ENCODE measurements at places on chromosomes 7 and 10.

GRCh38 chr7:64882341-64883112 lies 20.5 kb upstream of the ZNF273 start:
- no peak for DNase-seq

DNA sequence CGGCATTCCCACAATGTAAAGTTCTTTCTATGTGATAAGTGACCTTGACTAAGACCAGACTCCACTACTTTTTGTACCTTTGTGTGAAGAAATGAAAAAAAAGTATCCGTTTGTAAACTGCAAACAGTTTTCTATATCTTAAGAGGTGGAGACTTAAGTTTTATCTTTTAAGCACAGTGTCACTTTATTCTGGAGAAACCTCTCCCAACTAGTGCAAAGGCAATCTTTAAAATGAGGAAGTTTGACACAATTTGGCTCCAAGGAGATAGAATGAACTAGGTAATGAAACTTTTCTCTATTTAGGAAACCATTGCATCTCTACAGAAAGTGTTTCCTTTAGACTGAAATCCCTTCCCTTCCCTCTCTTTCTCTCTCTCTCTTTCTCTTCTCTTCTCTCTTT lies 122.9 kb downstream of the SAMD9 start:
- DNase-seq: no peak

DNA sequence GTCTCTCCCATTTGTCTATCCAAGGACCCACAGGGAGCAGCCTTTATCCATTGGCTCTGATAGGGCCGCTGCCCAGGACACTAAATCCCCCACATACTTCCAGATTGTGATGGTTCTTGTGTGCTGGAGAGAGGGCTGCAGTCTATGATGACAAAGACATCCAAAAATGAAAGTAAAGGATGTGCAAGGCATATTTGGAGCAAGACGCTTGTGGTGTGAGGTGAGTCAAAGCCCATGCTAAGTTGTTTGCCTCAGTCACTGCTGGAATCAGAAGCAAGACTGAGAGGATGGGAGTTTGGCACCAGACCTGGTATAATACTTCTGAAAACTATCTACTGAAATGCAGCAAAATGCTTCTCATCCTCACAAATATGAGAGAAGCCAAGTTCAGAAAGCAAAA lies 22.7 kb downstream of the ZNF22 start:
- no peak for DNase-seq

DNA sequence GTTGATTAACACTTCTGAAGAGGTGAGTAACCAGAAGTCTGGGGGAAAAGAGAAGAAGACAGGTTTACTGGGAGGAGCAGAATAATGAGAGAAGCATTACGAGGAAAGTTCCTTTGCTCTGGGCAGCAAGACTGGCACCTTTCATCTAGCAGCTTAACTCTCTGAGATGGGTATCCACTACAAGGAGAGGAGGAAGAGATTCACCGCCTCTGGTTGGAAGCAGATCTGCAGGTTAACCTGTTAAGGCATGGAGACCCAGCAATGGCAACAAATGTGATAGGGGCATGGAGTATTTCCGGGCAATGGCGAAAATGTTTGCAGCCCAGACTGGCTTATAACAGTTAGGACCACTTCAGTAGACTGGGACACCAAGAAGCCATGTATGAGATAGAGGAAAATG lies 162.2 kb downstream of the TFEC start:
- no peak for DNase-seq

- DNase-seq: no peak
Measured at GRCh38 chr10:28637346-28637745, 40.0 kb upstream of the BAMBI start.

- no peak for DNase-seq
Measured at GRCh38 chr10:9579110-9579705, 1438.5 kb upstream of the CELF2 start.

DNA sequence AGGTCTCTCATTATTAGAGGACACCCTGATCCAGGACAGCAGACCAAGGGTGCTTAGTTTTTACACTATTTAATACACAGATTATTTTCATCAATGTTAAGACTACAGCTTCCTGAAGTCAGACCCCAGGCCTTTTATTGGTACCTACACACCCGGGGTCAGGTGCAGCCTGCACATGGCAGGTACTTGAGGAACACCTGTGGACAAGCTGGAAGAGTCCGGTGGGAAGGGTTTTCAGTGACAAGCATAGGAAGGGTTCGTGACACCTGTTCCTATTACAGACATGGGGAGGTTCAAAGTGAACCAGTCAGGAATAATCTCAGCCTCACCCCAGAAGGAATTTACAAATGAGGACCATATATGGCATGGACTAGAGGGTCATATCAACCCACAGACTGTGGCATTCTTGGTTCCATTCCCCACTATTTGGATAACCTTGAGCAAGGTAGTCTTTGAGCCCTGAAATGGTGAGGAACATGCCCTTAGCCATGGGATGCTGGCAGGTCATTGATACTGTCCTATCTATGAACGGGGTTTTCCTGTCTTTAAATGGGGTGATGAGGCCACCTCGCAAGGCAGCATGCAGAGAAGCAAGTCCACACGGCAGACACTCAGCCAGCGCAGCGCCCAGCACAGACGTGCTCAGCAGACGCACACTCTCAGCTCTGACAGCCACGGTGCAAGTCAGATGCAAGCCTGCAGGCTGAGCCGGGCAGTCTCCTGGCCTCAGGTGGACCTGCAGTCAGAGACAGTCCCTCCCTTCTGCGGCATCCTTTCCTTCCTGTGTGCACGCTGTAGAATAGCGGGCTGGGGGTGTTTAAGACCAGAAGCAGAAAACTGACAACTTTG lies 624.9 kb downstream of the PTPRN2 start:
- DNase-seq: no peak

DNA sequence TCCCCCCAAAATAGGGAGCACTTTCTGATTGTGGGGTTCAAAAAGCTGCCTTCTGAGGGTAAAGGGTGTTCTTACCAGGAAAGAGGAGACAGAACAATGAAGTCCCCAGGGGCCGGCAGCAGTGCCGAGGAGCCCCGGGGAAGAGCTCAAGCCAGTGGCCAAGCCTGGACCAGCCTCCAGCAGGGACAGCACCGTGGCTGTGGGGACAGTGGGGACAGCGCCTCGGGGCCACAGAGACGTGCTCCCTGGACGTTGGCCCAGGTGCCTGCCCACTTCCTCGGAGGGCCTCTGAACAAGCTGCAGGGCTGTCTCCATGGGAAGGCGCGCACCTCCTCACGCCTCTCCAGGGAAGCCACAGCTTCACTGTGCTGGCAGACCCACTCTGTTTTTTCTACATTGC lies 312.6 kb downstream of the PTPRN2 start:
- no peak for DNase-seq

DNA sequence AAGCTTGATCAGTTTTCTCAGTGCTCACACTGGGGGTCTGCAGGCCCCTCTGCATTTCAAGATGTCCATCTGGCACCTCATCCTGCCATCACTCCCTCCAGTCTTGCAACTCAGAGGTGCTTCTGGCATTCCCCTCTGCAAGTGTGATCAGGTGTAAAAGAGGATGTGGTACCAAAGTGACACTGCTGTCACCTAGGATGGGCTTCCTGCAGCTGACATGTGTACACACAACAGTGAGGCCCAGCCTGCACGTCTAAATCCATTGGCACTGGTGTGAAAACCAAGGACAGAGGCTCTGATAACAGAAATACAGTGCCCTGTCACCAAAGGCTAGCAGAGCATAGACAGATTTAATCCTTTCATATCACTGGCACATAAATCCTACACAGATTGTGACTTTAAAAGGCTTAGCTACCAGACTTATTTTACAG lies 162.5 kb upstream of the CELF2 start:
- no peak for DNase-seq

- no peak for DNase-seq
Measured at GRCh38 chr7:131550846-131551245, 5.6 kb downstream of the PODXL start.

- DNase-seq: no peak
Measured at GRCh38 chr7:104793066-104793465, 220.9 kb upstream of the KMT2E start.

- no peak for DNase-seq
Measured at GRCh38 chr10:103691723-103692435, 163.5 kb downstream of the SH3PXD2A start.

- DNase-seq: no peak
Measured at GRCh38 chr7:55071411-55072175, 52.8 kb downstream of the EGFR start.

DNA sequence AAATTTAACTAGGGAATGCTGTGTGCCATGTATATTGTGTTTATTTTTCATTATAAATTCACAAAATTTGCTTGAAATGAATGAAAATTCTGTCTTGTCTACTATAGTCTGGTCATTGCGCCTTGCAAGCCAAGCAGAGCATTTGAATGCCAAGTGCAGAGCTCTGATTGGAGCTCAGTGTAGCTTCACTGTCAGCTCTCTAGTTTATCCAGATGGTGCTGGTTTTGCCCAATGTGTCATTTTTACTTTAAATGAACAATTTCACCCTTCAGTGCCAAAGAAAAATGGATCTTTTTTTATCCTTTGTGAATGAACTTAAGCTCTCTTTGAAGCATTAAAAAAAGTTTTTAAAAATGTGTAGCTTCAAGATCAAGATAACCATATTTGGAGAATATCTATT lies 225.6 kb upstream of the CACNA2D1 start:
- DNase-seq: peak; percentile 54

- DNase-seq: no peak
Measured at GRCh38 chr7:109101332-109101731, 531.7 kb downstream of the DNAJB9 start.

- peak; percentile 33 for DNase-seq
Measured at GRCh38 chr10:70381471-70382421, 679 bp downstream of the LRRC20 start.

DNA sequence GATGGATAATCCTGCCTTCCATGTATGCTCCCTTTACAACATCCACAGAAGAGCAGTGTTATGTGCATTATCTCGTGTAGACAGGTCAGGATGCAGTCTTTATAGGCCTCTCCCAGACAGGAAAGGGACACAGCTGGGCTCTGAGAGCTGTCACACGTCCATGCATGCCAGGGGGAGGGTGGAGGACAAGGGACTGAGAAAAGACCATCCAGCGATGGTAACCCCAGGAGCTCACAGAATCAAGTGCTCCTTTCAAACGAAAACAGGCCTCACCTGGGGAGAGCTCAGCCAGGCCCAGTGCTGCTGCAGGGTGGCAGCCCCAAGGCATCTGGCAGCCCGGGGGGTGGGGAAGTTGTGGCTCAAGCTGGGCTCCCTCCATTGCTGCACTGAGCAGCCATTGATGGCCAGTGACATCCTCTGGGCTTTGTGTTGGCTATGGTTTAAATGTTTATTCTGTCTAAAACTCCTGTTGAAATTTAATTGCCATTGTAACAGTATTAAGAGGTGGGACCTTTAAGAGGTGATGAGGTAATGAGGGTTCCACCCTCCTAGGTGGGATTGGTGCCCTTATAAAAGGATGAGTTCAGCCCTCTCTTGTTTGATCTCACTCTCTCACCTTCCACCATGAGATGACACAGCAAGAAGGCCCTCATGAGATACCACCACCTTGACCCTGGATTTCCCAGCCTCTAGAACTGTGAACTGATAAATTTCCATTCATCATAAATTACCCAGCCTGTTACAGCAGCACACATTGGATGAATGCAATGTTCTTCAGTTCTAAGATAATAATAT lies 15.7 kb downstream of the JCAD start:
- no peak for DNase-seq

- DNase-seq: no peak
Measured at GRCh38 chr10:34719328-34719727, 95.8 kb downstream of the PARD3 start.

DNA sequence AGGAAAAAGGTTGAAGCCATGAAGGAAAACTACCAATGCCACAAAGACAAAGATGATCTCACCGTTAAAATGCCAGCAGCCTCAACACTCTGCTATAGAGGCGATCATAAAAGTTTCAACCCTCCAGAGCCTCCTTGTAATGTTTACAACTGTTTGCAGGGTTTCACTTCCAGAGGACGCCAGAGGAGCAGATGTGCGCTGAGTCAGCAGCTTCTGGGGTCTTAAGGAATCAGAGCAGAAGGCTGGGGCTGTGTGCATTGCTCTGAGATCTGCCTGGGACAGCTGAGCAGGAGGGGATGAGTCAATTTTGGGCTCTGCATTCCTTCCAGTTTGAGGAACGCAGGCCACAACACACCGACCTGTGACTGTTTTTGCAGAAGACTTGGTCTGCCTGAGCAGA lies 98.3 kb downstream of the TMEM130 start:
- peak; percentile 38 for DNase-seq

Data from NCI-H446 (cell line).